ENCODE measurements at places on chromosomes 12 and 14.
A peak's percentile ranks its signal among the peaks of the same experiment; 100 is the strongest.

DNA sequence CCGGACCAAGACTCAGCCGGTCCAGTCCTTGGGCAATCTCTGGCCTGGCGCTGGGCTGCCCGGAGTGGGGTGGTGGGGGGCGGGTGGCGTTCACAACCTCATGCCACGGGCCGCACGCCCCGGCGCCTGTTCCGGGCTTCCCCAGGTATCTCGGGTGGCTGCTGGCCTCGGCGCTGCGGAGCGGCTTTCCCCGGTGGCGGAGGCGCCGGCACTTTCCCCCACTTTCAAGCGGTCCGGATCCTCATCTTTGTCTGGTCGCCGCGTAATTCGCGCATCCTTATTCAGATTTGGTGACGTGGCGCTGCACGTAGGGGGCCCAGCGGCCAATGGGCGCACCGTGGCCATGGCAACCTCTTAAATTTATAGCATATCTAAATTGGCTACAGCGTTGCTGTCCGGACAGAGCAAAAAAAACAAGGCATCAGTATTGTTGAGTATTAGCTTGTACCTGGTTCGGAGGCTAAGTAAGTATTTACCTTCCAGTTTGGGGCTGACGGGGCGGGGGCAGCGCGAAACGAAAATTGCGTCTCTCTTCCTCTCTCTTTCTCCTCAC, at the start of gene LHX5:
Gene LHX5, minus strand, starts transcription at position 253 of the 553 bp plus-strand sequence. CDS start 373 bp downstream, outside the sequence.
- DNase-seq: no peak

- DNase-seq: no peak
These were observed 575 bp downstream of the TRAF3 start for GRCh38 chr14:102777711-102778337.

DNA sequence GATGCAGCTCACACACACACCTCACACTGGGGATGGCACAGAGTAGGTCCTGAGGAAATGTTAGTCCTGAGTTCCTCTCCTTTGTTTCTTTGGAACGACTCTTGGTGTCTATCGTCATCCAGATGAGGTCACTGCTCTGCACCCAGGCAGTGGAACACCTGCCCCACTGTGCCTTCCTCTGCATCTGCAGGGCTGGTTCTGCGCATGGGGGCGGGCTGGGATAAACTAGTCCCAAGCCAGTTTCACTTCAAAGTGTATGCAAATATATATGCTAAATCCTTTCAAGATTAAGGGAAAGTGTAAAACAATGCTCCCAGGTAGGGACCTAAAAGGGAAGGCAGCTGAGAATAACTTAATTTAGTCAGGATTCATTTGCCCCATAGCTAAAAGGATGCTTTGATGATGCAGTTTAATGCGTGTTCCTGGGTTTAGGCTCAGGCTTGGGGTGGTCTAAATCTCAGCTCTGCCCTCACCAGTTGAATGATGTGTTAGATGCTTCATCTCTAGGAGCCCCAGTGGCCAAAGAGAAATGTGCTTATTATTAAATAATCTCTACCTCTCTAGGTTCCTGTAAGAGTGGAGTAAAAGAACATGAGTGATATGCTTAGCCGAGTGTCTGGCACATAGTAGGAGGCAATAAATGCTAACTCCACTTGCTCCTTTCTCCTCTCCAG, 47.1 kb upstream of the OVCH1 start:
- no peak for DNase-seq

DNA sequence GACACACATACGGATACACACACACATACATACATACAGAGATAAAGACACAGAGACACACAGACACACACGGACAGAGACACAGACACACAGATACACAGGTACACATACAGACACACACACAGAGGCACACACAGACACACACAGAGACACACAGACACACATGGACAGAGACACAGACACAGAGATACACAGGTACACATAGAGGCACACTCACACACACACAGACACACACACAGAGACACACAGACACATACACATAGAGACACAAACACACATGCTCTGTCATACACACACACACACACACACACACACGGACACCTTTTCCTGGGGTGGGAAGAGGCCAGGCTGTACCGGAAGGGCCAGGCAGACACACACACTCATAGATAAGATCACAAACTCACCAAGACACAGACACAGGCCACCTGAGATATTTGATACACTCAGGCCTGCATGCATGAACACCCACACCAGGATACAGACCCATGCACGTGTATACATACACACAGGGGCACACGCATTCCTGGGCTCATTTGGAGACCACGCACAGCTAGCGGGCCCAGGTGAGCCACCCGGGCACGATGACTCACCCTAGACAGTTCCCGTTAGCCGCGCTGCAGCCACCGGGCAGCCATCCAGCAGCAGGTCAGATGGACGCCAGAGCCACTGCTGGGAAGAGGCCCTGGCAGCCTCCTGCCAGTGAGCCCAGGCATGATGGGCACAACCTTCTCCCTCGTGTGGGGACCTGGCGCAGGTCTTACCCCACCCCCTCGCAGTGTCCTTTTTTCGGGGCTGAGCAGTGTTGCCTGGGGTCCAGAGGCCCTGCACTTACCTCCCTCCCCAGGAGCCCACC, 1.8 kb upstream of the AHNAK2 start:
- DNase-seq: no peak

GRCh38 chr14:59036134-59036533, 152.3 kb upstream of the DAAM1 start:
- no peak for DNase-seq

DNA sequence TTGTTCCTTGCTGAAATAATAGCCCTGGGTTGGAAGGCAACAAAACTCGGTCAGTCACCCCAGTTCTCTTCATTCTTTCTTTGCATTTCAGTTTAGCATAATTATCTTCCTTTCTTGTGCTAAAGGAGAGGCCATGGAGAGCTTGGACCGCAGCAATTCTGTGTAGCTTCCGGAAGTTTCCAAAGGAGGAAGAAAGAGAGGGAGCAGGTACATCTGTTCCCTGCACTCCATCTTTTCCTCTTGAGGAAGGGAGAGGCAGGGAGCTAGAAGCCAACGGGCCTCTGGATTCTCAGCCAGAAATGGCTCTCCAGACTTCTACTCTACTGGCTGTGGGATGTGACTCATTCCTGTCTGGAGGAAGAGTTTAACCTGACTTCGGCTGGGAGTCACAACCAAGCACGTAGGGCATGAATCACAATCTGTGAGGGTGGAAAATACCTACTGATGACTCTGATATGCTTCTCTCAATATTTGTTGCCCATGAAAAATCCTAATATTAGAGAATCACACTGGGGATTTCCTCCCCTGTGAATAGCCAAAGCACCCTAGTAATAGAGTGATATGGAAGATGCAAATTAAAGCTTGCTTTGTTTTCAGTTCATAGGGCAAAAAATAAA, 17.0 kb downstream of the ANO6 start:
- DNase-seq: peak; percentile 86

- no peak for DNase-seq
These were observed 97.4 kb downstream of the LMNTD1 start for GRCh38 chr12:25455696-25456095.

- no peak for DNase-seq
These were observed 67.0 kb downstream of the CRADD start for GRCh38 chr12:93743999-93744689.

DNA sequence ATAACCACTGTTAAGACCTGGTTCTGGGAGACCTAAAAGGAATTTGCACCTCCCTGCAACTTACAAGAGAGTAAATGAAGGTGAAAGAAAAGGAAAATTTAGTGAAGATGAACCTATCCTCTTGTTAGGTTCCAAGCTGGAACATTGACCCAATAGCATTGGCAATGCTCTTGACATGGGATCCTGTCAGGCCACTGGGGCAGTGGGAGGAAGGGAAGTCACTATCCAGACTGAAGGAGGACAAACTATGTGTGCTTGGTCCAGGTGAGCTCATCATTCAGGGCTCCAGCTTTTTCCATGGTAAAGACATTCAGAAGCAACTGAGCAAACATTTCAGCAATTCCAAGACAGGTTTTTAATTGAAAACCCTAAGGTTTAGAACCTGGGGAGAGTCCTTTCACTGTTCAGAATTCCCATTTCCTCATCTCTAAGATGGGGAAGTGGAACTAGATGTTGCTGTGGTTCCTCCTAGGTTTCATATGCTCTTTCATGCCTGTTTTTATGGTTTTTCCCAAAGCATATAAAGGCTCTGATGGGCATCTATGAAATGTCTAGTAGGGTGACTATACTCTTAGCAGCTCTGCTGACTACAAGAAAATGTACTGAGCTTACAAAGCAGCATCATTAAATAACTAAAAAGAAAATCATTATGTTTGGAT, 33.1 kb downstream of the MAPK1IP1L start:
- no peak for DNase-seq

GRCh38 chr14:100803226-100803625, 22.7 kb upstream of the MEG3 start:
- DNase-seq: no peak

DNA sequence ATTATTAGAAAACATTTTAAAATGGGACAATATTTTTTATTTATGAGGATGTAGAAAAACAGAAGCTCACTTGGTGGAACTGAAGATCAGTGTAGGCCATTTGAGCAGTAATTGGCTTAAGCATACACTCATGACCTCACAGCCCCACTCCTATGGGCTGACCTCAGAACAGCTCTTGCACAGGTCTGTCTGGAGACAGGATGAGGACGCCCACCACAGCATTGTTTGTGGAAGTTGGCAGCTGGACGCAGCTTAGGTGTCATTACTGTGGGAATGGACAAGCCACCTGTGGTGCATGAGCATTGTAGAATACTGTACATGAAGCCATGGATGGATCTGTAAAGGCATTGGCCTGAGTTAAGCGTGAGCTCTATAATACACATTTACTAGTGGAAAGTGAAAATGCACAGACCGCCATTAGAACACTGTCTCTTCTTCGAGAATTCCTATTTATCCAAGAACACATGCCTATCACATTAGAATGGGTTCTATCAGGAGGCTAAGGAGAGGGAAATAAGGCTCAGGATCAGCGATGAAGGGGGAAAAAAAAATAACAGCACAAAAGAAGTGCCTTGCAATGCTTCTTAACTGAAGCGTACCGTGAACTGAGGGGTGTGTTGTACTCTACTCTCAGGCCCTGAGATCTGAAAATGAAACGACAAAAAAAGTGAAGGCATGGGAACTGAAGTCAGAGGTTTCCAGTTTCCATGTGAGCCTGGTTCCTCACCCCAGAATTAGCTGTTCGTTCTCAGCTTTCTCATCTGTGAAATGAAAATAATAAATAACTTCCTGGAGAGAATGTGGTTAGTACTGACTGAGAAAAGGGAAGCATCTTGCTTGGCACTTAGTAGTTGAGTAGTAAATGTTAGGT, 33.6 kb downstream of the KCNA1 start:
- DNase-seq: no peak

- no peak for DNase-seq
These were observed 21.0 kb upstream of the AQP2 start for GRCh38 chr12:49929581-49929980.

DNA sequence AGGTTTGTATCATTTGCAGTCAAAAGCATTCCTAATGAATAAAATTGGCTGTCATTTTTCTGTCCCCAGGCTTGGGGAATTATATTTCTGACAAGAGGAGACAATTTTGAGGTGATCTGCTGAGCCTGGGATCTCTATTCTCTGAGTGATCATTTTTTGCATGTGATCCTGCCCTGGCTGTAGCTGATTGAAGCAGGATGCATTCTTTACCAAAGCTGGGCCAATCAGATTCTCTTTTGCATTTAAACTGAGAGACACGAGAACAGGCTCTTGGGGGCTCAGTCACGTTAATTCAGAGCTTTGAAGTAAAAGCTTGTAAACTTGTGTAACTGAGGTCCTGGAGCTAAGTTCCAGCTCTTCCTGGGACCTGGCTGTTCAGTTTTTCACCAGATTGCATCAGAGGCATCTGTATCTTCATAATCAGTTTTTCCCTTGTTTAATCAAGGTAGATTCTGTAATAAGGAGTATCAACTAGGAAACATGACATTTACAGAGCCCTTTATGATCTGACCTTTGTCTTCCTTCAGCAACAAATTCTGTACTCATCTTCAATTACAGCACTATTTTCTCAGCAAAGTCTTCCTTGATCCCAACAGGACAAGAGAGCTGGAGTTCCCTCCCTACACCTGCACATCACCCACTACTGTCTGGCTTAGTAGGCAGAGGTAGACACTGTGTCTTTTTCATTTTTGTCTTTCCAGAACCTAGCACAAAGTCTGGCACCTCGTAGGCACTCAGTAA, 35.0 kb upstream of the MANSC4 start:
- DNase-seq: no peak

GRCh38 chr12:46024099-46024498, 33.7 kb upstream of the SCAF11 start:
- DNase-seq: no peak

DNA sequence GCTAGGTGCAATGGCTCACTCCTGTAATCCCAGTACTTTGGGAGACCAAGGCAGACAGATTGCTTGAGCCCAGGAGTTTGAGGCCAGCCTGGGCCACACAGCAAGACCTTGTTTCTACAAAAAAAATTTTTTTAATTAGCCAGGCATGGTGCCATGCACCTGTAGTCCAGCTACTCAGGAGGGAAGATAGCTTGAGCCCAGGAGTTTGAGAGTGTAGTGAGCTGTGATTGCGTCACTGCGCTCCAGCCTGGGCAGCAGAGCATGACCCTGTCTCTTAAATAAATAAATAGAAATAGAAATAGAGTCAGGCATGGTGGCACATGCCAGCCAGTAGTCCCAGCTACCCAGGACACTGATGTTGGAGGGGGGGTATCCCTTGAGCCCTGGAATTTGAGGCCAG, 36.7 kb upstream of the CLIP1 start:
- DNase-seq: no peak

- peak; percentile 78 for DNase-seq
These were observed at the start of gene MDM1 for GRCh38 chr12:68331869-68332727. Gene MDM1, minus strand, starts transcription at chr12:68332362. Its CDS starts 117 bp downstream, at chr12:68332245.

- no peak for DNase-seq
These were observed 26.9 kb downstream of the GCN1 start for GRCh38 chr12:120167529-120168095.

GRCh38 chr14:103118018-103118662, 5.1 kb upstream of the TNFAIP2 start:
- no peak for DNase-seq

GRCh38 chr12:104494793-104495158, 38.0 kb downstream of the CHST11 start:
- DNase-seq: no peak

GRCh38 chr14:74202113-74202512, 37.1 kb upstream of the VSX2 start:
- DNase-seq: no peak

DNA sequence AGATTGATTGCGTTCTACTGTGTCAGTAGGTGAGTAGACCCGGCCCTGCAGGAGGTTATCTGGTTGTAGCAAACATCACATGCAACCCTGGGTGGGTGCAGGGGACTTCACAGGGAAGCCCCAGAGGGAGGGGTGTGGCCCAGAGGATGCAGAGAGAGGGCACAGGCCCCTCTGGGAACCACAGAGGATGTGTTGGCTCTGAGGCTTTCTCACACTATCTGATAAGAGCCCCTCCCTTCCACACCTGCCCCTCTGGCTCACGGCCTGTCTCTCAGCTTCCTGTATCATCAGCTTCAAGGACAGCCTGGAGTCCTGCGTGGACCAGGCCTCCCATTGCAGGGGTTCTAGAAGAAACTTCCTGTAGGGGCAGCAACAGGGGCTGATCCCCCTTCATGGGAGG, 101.9 kb downstream of the RIN3 start:
- DNase-seq: no peak

DNA sequence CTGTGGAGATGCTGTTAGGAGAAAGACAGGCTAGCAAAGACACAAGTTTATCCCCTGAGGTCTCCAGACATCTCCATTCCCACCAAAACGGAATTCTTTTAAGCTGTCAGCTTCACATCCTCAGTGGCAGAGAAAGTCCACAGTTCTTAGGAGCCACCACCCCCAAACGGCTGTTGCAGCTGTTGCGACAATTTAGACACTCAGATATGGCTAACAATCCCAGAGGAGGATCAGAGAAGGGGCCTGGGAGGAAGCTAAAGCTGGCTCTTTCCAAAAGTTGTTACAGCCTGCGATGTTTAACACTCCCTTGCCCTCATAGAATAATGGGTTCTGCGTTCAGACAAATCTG, 1.9 kb upstream of the ATP5MC2 start:
- DNase-seq: no peak

Data from Panc1 (cell line).